ENCODE measurements at places on chromosomes 1 and 21. TPM values are rescaled to one million over a fixed set of nuclear protein-coding genes. Genes with fewer than 3 reads are reported as not detected.
A peak's percentile ranks its signal among the peaks of the same experiment; 100 is the strongest.

DNA sequence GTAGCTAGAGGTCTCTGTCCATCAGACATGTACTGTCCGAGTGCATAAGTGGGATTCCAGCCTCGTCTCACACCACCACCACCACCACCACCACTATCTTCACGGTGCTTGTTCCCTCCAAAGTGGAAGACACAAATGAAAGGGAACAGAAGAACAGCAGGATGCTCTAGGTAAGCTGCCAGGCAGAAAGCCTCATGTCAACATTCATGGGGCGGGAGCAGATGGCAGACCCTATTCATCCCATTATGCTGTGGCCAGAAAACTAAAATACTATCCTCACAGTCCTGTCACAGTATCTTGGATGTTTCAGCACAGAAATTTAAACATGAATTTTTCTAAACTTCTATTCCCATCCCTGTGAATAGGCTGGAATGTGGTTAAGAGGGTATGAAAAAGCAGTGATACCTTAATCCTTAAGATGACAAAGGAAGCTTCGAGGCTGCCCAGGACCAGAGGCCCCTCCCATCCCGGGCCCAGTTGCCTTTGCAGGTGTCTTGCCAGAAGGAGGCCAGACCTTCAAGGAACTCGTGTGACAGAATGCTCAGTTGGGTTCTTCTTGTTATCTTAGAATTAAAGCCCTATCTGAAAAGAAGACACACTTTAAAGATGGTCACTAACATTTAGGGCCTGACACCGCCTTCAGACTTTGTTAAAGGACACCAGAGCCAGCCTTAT is 24.7 kb downstream of the APCS start:
- DNase-seq: no peak

DNA sequence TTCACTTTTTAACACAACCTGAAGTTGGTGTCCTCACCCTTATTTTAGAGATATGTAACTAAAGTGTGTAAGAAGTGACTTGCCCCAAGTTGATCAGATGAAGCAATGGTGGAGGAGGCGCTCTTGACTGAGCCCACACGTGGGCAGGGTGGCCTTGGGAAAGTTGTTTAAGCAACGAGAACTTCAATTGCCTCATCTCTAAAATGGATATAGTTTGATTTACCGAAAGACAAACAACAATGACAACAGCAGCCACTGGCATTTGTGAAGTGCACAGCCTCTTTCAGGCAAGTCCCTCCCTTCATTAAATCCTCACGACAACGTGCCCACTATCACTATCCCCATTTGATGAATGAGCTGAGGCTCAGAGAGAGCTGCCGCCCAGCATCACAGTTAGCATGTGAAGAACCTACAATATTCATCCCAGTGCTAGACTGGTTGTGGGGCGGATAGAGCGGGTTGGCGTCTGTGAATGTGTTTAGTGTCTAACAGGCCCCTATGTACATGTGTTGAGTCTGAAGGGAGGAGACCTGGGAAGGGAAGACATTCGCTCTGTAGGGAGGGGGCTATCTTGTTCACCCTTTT is 3.0 kb downstream of the IL22RA1 start:
- no peak for DNase-seq

DNA sequence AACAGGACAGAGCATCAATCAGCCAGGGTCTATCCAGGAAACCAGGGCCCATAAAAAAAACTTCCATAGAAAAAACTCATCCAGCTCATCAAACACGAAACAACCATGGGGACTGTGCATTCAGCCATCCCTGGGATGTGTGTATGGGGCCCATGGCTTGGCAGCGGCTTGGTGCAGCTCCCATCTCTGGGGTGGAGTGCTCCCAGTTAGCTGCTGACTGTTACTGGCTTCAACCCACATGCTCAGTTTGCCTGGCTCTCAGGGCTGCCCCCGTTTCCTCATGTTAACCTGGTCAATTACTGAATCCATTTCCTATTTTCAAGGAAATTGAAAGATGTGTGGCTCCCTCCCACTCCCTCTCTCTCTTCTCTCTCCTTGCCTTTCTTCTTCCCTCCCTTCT is 37.3 kb upstream of the STUM start:
- no peak for DNase-seq

DNA sequence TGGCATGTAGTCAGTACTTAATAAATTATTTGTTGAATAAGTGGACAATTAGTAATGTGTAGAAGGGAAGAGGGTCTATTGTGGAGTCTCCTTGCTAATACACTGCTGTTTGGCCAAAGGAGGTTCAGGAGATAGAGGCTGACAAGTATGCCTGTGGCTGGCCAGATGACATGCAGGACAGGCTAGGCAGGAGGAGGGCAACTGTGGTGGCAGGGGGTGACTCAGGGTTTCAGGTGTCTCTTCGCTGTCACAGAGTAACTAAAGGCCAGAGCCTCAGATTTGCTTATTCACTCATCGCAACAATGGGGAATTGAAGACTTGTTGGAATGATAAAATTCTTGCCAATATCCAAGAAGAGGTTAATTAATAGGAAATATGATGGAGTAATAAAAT is 33.1 kb downstream of the THRAP3 start:
- DNase-seq: no peak

DNA sequence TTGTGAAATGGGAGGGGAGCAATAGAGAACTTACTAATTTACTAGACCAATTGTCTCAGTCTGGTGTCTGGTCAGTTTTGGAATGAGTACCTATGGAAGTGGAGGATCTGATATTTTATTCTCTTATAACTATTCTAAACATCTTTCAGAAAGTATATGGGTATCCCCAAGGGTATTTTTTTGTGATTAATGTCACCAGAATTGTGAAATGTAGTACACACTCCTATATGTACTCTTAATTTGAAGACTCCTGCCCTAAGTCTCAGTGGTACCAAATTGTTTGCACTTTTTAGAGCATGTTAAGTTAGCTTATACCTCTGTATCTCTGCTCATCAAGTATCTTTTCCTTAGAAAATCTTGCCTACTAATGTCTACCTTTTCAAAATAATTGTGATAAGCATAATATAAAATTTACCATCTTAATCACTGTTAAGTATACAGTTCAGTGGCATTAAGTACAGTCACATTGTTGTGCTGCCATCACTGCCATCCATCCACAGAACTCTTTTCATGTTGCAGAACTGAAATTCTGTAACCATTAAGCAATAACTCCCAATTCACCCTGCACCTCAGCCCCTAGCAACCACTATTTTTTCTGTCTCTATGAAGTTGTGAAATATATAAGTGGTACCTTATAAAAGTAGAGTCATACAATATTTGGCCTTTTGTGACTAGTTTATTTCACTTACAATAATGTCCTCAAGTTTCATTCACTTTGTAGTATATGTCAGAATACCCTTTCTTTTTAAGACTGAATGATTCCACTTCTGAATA is 40.5 kb downstream of the SLC30A7 start:
- no peak for DNase-seq

DNA sequence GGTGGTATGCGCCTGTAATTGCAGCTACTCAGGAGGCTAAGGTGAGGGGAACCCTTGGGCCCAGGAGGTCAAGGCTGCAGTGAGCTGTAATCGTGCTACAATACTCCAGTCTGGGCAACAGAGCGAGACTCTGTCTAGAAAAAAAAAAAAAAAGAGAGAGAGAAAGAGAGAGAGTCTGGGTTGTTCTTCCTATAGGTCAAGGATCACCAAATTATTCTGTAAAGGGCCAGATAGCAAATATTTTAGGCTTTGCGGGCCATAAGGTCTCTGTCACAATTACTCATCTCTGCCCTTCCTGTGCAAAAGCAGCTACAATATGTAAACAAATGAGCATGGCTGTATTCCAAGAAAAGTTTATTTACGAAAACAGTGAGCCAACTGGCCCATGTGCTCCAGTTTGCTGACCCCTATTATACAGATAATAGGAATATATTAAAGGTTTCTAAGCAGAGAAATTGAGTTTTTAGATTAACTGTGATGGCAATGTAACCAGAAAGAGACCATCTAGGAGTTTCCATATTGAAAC is 2.1 kb downstream of the SASS6 start:
- no peak for DNase-seq

- no peak for DNase-seq
Observed at GRCh38 chr1:77876884-77877283, 11.5 kb upstream of the NEXN start.

DNA sequence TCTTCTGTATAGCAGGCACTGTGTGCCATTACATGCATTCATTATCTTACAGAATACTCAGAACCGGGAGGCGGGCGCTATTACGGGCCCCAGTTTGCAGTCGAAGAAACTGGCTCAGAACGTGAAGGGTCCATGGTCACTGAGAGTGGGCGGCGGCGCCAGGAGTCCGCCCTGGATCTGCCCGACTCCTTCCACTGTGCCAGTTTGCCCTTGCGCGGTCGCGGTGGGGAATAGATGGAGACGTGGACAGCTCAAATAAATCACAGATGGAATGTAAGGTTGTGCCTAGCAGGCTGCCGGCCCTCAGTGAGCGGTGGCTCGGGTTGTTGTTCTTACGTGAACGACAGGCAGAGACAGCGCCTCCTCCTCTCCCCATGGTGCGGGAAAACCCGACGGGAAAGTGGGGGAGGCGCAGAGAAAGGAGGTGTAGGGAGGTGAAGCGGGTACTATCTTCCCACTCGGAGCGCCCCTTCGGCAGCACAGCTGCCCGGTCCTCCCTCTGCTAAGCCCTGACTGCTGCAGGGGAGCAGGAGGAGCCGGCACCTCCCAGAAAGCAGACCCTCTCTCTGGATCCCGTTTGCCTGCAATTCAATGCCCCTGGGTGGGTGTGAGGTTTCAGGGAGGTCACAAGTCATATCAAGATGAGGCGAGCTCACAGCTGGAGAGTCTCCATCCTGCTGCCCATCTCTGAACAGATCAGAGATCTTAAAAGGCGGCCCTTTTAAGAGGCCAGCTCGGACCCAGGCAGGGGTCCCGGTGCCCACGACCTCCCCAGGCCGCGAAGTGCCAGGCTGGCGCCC is 1.1 kb downstream of the COL9A2 start:
- DNase-seq: peak; percentile 11

DNA sequence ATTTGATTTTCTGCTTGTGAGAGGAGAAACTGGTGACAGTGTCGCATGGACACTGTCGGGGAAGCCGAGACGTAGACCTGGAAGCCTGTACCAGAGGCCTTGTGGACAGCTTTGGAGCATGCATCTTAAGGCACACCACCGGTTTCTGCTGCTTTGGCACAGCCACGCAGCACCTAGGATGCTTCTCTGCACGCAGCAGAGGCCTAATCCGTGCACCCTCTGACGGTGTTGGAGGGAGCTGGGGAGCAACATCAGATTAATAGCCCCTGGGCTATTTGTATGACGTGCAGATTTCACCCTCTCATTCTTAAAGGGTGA is 30.3 kb downstream of the TEX35 start:
- DNase-seq: no peak

DNA sequence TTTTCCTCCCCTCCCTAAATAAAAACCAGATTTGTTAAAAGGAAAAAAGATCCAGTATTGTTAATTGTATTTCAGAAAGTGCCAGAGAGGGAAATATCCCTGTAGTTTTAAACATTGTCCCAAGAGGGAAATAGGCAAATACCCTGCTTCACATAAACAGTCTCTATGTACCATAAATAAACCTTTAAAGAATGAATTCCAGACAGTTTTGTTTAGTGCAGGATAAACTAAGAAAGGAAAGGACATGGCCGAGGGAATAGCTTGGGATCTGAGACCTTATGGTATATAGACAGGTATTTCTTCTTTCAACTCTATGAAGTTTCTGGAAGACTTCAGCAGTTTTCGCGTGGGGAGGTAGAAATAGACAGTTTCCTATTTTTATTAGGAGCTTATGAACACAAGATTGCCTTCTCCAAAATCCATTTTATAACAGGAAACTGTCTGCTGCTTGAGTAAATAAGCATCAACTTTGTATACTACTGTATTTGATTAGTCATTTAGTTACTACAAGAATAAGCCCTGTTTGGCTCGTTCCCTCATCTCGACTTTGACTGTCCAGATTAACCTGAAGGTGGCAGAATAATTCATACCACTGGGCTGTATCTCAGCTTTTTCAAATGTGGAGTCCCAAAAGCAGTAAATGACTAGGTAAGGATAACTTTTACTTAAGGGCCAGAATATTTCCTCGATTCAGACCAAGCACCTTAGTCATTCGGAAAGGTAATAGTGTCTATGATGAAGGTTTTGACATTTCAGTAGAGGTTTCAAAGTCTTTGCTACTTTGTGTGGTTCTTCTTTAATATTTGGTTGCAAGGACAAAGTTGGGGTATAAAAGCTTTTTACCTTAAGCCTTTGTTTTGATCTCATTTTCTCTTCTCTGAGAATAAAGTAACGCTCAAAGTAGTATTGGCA is 177.5 kb downstream of the VPS13D start:
- DNase-seq: peak; percentile 34

DNA sequence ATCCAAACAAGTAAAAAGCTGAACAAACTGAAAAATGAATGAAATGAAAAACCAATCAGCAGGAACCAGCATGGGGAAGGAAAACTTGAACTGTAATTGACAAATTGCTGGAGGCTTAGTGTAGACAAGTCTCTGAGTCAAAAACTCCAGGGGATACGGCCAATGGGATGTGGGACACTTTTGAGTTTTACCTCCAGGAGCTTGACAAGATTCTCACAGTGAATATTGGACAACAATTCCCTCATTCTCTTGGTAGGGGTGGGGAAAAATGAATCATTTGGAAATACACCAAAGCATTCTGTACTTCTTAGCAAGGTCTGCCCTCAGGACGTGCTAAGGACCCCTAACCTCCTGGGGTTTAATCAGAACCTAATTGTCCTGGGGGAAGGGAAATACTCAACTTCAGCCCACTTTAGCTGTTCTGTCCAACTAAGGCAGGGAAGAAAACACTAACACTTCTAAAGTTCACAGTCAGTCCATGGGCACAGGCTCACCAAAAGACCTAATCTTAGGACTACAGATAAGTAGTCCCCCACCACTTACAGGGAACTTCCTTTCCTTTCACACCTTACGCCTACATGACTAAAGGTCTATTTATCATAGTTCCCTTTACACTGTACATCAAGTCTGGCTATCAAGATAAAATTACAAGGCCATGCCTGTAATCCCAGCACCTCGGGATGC is 60.7 kb upstream of the CDC42BPA start:
- DNase-seq: no peak

GRCh38 chr1:199123615-199124014 is 484.8 kb downstream of the PTPRC start:
- no peak for DNase-seq

Gene FCRL5
- total RNA-seq: not detected

Gene GBP3
- total RNA-seq: 12.1 TPM

Gene SDCCAG8
- total RNA-seq: 17.8 TPM

All from CD8-positive, alpha-beta memory T cell (primary cell).